ENCODE measurements at places on chromosomes 11 and 22. TPM values are rescaled to one million over a fixed set of nuclear protein-coding genes. Genes with fewer than 3 reads are reported as not detected.
A peak's percentile ranks its signal among the peaks of the same experiment; 100 is the strongest.

GRCh38 chr11:111941963-111942362, 4.8 kb downstream of the DIXDC1 start:
- H3K27ac ChIP-seq = no peak overlapping the region
- peaks cover 30% of the 10 kb centered on the region for H3K4me1 ChIP-seq
- no peaks in the 10 kb centered on the region for H3K36me3 ChIP-seq
- no peak for DNase-seq

GRCh38 chr22:18058371-18059093, 19.3 kb upstream of the PEX26 start:
- H3K27ac ChIP-seq = no peak overlapping the region
- H3K4me1 ChIP-seq = no peaks in the 10 kb centered on the region
- no peaks in the 10 kb centered on the region for H3K36me3 ChIP-seq
- DNase-seq = no peak
- H3K27me3 ChIP-seq = no peaks in the 10 kb centered on the region

DNA sequence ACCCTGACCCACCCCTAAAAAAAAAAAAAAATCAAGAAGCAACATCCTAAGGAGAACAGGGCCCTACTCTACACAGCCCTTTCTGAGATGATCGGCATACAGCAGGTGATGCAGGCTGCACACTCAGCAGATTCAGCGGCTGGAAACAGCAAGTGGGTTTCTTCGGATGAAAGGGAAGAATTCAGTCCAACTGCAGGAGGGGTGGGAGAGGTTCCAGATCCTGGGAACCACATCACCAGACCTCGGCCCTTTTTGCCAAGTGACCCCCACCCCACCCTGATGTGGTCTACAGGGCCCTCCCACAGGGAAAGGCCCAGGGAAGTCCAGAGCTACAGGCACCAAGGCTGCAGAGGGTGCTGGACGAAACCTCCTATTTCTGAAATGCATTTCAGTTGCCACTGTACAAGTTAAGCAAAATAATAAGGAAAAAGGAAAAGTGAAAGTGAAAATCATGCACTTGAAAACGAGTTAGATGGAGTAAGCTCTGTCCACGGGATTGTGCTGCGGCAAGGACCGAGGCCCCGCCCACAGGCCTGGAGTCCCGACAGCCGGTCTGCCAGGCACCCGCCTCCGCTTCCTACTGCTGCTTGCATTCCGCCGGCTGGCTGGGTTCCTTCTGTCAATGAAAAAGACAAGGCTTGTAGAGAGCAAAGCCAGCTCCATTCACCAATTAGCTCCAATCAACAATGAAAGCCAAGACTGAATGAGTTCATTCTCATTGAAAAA, 16.0 kb upstream of the PHLDA2 start:
- no peak overlapping the region for H3K4me3 ChIP-seq
- peak; percentile 86 for DNase-seq
- no peak overlapping the region for H3K27ac ChIP-seq
- peaks cover 10% of the 10 kb centered on the region for H3K4me1 ChIP-seq
- H3K27me3 ChIP-seq = no peaks in the 10 kb centered on the region

GRCh38 chr11:45502226-45502545, 163.2 kb downstream of the CHST1 start:
- no peak for DNase-seq
- peaks cover 34% of the 10 kb centered on the region for H3K27me3 ChIP-seq
- no peak overlapping the region for H3K4me3 ChIP-seq

GRCh38 chr11:76552987-76553386, 108.2 kb downstream of the EMSY start:
- no peaks in the 10 kb centered on the region for H3K27me3 ChIP-seq
- no peak overlapping the region for H3K27ac ChIP-seq
- H3K4me1 ChIP-seq = no peaks in the 10 kb centered on the region

Gene FCHSD2
- total RNA-seq = 15.6 TPM

Gene PRODH
- 18.8 TPM for total RNA-seq

Measured in neural progenitor cell (in vitro differentiated cells).